HCT116 (cell line): ENCODE measurements at places on chromosomes 12 and 14. TPM values are rescaled to one million over a fixed set of nuclear protein-coding genes. Genes with fewer than 3 reads are reported as not detected.
A peak's percentile ranks its signal among the peaks of the same experiment; 100 is the strongest.

- peak; percentile 37 for DNase-seq
Measured at GRCh38 chr14:69580009-69580577, 5.4 kb upstream of the CCDC177 start.

GRCh38 chr12:68587448-68587873, 23.2 kb upstream of the RAP1B start:
- DNase-seq, result no peak

RNASE3 gene
- total RNA-seq, result not detected

DNA sequence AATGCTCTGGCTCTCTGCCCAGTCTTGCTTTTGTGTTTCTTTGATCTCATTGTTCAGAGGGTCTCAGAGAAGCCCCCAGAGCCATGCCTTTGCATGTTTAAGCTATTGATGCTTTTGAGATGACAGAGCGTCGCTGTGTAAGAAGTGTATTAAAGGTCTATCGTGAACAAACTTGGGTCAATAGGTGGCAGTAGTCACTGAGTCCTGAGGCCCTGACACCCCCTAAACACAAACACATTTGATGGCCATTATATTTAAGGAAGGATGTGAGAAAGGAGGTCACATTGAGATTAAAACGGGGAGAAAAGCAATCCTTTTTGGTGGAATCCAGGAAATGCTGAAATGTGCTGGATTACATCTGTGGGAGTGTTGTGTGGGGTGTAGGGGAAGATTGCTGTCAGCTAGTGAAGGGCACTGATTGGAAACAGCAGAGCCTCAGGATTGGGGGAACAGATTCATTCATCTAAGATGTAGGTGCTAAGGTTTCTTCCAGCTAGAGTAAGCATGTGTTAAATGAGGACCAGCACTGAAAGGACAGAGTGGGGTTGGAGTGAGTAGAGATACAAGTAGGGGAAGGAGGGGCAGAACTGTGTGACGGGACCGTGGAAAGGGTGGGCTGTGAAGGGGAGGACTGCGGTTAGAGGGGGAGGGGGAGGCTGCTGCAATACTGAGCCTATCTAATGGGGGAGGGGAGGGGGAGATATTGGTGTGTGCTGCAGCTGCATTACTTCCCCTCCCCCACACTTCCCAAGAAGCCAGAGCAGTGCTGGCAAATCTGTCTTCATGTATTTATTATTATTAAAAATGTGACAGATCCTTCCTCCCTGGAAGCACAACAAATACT, 12.7 kb downstream of the NGDN start:
- DNase-seq, result no peak

DNA sequence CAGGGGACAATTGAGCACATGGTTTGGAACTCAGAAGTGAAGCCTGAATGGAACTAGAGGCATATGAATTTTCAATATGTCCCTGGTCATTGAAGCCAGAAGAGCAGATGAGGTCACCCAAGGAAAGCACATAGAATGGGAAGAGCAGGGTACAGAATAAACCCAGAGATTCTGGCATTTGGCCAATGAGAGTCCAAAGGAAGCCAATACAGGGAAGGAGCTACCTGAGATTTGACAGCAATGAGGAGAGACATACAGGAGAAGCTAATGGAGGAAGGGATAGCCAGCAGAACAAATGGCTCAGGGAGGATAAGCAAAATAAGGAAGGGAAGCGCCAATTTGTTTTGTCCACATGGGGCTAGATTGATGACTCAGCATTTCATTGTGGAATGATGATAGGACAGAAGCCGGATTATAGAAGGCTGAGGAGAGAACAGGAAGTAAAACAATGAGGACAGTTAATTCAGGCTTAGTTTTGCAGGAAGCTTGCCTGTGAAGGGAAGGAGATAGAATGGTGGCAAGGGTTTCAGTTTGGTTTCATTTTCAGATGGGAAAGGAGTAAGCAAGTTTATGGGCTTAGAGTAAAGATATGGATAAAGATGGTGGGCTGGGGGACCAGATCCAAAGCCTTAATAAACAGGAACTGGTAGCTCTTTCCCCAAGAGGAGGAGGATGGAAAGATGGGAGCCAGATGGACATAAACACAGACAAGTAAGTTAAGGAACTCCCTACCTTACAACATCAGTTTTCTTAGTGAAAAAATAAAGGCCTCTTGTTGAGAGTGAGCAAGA, 3.2 kb upstream of the SPTSSA start:
- DNase-seq, result no peak

PTPRR gene
- 0.27 TPM for total RNA-seq

GRCh38 chr12:94872007-94872653, 131.4 kb downstream of the NDUFA12 start:
- DNase-seq, result no peak

- no peak for DNase-seq
Measured at GRCh38 chr12:62971769-62972525, 37.0 kb upstream of the PPM1H start.

NOS1 gene
- 0.22 TPM for total RNA-seq

- no peak for DNase-seq
Measured at GRCh38 chr14:30808576-30808975, 65.8 kb upstream of the COCH start.

DNA sequence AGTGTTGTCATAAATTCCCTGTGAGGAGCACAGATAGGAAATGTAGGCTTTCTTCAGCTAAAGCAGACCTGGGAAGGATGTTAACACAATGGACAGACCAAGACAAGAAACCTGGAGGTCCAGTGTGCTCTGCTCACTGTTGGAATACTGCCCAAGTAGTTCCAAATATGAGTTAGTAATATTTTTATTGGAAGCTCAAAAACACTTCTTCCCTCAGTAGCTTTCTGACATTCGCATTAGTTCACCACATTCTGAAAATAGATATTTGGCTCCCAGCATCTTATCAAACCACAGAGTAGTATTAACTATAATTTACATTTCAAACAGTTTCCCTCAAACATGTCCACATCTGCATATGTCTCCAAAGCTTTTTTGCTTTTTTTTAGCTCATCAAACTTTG, 74.8 kb upstream of the PYGL start:
- no peak for DNase-seq

DNA sequence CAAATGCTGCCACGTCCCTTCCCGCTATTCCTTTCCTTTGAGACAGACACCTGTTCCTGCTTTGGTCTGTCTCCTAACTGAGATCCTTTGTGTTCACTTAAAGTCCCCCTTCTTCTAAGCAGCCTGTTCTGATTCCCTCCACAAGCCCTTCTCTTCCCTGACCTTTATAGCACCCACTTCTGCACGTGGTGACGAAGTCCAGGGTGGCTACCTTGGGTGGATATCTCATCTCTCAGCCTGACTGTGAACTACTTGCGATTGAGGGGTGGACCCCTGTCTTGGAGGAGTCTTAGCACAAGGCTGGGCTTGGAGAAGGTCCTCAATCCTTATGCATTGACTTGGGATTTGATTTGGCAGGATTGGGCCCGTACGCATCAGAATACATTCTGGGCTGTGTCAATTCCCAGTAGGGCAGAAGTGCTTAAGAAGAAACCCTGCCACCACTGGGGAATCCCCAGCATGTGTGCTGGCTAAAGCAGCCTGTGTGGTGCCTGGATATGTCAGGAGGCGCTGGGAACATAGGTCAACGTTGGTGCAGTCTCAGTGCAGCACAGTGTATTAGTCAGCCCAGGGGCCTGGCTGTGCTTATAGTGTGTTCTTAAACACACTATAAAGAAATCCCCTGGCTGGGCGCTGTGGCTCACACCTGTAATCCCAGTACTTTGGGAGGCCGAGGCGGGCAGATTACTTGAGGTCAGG, 23.6 kb downstream of the KRT80 start:
- DNase-seq, result no peak

- DNase-seq, result no peak
Measured at GRCh38 chr12:57528176-57528575, 5.6 kb downstream of the MBD6 start.

DNA sequence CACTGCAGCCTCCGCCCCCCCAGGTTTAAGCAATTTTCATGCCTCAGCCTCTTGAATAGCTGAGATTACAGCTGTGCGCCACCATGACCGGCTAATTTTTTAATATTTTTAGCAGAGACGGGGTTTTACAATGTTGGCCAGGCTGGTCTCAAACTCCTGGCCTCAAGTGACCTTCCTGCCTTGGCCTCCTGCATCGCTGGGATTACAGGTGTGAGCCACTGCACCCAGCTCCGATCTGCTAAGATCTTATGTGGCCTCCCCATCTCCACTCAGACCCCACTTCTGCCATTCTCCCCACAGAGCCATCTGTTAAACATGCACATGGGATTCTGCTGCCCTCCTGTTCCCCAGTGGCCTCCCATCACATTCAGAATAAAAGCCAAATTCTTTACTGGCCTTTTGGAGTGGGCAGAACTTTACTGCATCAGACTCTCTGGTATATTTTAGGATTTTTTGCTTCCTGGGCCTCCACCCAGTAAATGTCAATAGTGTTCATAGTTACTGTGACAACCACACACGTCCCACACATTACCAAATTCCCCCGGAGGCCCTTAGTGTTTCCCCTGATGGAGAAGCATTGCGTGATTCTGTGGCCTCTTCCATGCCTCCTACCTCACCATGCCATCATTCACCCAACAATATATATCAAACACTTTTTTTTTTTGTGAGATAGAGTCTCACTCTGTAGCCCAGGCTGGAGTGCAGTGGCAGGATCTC, 96.3 kb downstream of the PTPN11 start:
- DNase-seq, result no peak

- DNase-seq, result no peak
Measured at GRCh38 chr12:79370021-79370420, 320.7 kb downstream of the PAWR start.

IRAK3 gene
- total RNA-seq, result 0.12 TPM
